Right lung (tissue), 10 donors: ENCODE measurements at places on chromosomes 3 and 15. TPM values are rescaled to one million over a fixed set of nuclear protein-coding genes. Genes with fewer than 3 reads are reported as not detected.

The TMEM40 gene
- 1.5 TPM for polyA plus RNA-seq

The GOLGA8S gene
- 1.4 TPM for polyA plus RNA-seq

DNA sequence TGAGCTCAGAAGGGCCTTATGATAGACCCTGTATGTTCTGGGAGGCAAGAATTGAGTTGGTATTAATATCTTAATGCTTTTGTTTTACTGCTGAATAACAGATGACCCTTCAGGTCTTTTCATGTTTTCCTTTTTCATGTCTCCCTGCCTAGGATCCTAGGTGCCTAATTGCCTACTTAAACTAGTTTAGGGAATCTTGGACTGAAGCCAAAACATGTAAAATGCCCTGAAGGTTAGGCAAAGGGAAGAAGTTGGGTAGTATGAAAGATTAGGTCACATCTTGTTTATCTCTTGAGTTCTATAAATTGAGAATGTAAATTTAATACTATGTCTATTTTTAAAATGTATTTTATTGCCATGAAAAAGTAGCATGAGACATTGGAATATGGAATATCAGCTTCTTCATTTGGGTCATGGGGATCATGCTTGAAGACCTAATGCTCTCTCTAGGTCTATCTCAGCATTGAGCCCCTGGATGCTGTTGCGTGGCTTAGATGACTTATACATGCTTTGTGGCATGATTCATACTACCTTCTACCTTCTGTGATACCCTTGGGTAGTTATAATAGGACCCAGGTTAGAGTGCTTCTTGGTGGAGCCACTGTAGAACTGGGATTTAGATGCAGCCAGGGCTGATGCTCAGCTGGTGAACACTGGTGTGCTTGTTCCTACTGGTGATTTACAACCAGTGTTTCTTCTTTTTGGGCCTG lies 26.4 kb downstream of the RBM6 start:
- no peak for DNase-seq

- no peak for DNase-seq
Measured at GRCh38 chr3:188400494-188401243, 246.7 kb downstream of the LPP start.

- no peak for DNase-seq
Measured at GRCh38 chr3:134517791-134518190, 31.9 kb downstream of the CEP63 start.

GRCh38 chr3:170809007-170809974 lies 60.7 kb downstream of the RPL22L1 start:
- DNase-seq, result peak; percentile 27

DNA sequence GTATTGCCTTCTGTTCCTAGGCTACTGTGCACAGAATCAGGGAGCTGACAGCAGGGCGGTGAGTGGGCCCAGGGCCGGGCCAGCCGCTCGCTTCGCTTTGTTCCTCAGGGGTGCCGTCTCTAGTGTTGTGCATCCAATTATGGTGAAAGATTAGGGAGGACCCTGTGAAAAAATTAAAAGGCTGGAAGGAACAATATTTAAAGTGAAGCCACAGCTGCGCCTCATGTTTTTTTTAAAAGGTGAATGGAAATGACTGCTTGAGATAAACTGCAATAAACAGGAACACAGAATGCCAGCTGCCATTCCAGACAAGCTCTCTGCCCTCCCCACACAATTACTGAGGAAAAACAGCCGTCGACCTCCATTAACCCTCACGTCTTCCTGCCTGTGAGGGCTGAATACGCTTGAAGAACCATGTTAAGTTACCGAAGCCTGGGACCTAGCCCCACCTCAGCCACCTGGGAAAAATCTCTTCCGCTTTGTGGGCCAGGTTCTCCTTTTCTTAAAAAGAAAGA lies 132.0 kb upstream of the IL12A start:
- DNase-seq, result no peak

GRCh38 chr3:39644176-39644575 lies 165.2 kb upstream of the MYRIP start:
- DNase-seq, result no peak

- DNase-seq, result no peak
Measured at GRCh38 chr3:8492744-8493511, 8.7 kb upstream of the LMCD1 start.

- no peak for DNase-seq
Measured at GRCh38 chr15:42679285-42680141, 57.4 kb downstream of the CDAN1 start.

GRCh38 chr3:44412365-44412764 lies 65.1 kb downstream of the ZNF445 start:
- no peak for DNase-seq

GRCh38 chr15:98694161-98694560 lies 45.8 kb downstream of the IGF1R start:
- no peak for DNase-seq

DNA sequence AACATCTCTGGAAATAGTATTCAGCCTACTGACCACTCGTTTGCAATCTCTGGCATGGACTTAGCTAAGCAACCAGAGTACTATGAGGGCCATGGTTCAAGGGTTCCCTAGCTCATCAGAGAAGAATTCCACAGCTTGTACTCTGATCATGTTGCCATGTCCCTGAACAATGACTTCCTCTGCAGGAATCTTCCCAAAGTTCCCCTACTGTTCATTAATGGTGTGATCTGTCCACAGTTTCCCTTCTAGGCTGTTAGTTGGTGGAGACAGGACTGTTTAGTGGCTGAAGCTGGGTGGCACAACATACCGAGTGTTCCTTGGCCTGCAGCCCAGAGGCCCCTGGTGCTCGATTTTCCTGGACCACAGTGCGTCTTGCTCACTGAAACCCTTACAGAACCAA lies 44.4 kb upstream of the GALNT15 start:
- no peak for DNase-seq

DNA sequence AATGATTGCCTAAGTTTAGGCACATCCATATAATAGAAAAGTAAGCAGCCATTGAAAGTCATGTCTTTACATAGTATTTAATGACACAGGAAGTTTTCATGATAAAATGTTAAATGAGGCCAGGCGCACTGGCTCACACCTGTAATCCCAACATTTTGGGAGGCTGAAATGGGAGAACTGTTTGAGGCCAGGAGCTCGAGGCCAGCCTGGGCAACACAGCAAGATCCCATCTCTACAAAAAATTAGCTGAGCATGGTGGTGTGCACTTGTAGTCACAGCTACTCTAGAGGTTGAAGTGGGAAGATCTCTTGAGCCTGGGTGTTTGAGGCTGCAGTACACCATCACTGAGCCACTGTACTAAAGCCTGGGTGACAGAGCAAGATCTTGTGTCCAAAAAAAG lies 59.4 kb downstream of the SETMAR start:
- DNase-seq, result no peak

GRCh38 chr3:65963787-65964677 lies 74.7 kb downstream of the MAGI1 start:
- DNase-seq, result no peak
